BE2C (cell line): ENCODE measurements at places on chromosomes 1 and 21.

GRCh38 chr1:232382671-232383070 is 247.3 kb downstream of the SIPA1L2 start:
- DNase-seq: no peak

DNA sequence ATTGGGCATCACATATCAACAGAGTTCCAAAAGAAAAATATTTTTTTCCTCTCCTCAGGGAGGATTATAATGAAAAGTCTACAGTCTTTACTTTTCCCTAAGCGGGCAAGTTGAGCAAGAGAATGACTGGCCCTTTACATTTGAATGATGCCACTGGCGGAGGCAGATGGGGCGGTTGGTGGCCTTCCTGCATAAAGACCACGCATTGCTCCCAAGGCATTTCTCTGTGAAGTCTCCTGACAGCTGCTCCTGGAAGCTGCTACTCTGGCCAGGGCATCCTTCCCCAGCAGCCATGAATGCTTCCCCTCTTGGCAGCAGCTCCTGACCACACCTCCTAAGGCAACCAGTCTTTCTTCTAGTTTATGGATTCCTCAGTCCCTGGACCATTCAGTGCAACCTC is 161.1 kb upstream of the RRP15 start:
- DNase-seq: no peak

- no peak for DNase-seq
These were observed 500.4 kb downstream of the PTPRU start for GRCh38 chr1:29736582-29737188.

DNA sequence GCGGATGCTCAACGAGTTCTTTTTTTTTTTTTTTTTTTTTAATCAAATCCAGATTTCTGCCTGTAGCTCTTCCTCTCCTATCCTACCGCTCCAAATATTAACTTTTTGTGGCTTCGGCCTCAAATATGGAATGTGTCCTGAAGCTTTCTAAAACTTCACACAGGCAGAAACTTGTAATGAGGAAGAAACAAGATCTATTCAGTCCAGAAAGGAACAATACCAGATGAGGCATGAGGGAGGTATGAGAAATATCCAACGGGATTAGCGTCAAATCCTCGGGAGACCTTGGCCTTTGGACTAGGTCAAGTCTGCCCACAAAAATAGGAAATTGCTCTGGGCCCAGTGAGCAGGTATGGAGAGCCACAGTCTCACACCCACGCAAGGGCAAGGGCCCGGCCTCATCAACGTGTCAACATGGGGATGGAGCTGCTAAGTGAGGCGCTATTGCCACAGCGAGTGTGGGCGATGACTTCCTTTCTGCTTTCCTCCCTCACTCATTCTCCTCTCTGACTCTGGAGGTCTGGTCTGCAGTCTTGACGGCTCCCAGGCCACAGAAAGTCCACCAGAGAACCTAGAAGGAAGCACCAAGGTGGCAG is 66.6 kb downstream of the BCAR3 start:
- DNase-seq: no peak

- no peak for DNase-seq
These were observed 19.0 kb downstream of the MPZ start for GRCh38 chr1:161290779-161291178.

- no peak for DNase-seq
These were observed 12.2 kb downstream of the TMEM53 start for GRCh38 chr1:44661781-44662682.

- no peak for DNase-seq
These were observed 161.7 kb upstream of the EDN2 start for GRCh38 chr1:41646186-41646585.
